ENCODE measurements at places on chromosomes 2 and 18.

DNA sequence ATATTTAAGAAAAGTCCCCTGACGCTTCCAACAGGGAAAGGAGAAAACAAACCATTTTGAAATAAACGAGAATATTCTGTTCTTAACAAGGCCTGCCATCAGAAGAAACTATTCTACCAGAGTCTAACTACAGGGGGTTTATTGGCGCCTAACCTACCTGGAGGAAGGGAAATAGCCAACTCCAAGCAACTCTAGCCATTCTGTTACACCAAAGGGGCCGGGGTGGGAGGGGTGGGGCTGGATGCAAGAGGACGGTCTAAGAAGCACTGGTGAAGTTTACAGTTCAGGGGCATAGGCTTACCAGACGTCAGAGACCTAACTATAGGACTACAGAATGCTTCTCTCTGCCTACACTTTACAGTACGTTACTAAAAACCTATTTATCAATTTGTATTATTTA lies 60.5 kb upstream of the GALNT5 start:
- no peak for DNase-seq

GRCh38 chr2:88099798-88100488 lies 27.9 kb downstream of the FABP1 start:
- DNase-seq = peak; percentile 62

DNA sequence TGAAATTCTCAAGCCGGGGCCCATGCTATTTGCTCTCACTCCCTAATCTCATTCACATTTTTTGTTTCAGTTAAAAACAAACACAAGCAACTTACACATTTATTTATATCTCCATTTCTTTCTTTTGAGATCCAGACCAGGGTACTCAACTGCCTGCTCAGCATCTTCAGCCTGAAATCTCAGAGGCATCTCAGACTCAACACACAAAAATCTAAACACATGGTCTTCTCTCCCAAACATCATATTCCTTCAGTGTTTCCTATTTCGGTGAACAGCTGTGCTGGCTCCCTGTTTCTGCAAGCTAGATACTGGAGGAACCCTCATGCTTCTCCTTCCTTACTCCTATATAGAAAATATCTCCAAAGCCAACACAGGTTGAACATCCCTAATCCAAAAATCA lies 11.3 kb upstream of the RTTN start:
- no peak for DNase-seq

DNA sequence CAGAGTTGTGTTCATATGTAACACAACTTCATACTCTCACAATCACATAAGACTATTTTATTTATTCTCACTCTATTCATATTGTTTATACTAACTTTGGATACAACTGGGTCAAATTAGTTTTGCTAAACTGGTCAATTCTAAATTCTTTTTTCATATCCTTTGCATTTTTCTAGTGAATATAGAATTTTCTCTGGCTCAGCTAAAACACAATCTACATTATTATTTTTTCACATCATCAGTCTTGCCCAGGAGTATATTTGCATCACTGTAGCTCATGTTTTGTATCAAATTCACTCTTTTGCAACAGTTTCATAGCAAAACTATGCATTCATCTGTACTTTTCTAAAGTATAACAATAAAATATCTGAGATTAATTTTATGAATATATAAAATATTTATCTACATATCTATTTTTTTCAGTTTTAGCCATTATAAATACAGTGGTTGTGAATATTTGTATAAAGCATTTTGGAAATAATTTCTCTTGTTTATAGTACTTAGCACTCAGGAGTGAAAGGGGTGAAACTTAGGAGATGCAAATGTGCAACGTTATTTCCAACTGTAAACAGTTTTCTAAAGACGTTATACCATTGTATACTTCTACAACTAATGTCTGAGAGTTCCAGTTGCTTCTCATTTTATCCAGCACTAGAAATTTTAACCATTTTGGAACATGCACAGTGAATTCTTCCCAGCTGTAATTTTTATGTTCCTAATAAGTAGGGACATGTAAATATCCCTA lies 854.6 kb downstream of the CBLN2 start:
- DNase-seq = no peak

DNA sequence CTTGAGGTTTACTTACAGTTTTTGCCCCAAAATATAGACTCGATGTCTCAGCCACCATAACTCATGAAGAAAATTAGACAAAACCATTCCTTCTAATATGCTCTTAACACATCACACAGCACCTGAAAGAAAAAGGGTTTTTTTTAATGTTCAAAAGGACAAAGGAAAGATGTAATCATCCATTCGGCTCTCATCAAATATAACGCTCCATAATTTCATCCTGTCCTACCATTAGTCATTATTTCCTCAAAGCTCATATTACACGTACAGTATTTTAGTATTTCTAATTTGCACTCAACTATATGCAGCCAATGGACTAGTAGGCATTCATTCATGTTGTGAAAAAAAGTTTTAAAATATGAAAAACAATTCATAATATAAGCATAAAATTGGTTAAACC lies 24.8 kb downstream of the ESCO1 start:
- no peak for DNase-seq

- peak; percentile 95 for DNase-seq
Measured at GRCh38 chr2:43075811-43076585, 150.4 kb downstream of the ZFP36L2 start.

DNA sequence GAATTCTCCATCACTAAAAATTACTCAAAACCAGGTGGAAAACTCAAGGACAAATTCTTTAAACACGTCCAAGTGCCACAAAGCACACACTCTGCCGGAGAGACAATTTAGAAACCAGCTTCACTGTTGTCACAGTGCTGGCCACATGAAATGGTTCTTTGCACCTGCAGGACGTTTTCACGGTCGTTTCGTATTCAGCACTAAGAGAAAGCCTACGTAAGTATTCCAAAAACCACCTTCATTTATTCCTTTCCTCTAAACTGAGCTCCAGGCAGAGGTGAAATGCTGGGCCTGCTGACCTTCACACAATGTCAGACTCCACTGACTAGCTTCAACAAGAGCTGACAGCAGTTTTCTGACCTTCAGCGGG lies 680 bp downstream of the ATP5F1A start:
- no peak for DNase-seq

- peak; percentile 46 for DNase-seq
Measured at GRCh38 chr18:22691946-22692710, 241.0 kb upstream of the RBBP8 start.

DNA sequence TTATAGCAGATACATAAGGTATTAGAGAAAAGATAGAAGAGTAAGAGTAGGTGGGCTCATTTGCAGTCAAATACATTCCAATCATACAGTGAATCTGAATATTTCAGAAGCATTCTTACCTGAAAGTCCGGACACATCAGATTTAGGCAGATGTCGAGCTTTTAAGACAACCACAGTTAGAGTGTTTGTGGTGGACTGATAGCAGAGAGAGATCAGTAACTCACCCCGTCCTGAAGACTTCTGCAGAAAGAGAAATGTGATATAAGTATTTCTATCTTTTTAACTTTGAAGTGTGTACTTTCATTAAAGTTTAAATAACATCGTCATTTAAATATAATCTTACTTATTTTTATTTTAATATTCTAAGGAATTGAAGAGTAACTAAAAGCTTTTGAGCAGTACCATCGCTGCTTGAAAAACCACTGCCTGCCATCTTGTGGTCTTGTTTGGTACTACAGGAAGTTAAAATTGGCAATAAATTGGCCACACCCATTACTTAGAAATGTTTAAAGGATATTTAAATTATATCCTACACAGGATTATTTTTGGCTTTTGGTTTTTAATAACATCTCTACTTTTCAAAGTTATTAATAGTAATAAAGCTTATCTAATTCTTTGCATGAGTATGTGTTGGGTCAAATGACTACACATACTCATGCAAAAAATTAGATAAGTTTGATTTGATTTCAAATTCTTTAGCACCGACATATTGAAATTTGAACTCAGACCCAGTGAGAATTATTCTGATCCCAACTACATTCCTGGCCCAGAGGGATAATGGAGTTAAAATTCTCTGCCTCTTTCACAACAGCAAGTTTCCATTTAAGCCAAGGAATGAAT lies 5.5 kb downstream of the SYT4 start:
- peak; percentile 6 for DNase-seq

GRCh38 chr2:222598611-222599010 lies 57.3 kb downstream of the FARSB start:
- no peak for DNase-seq

DNA sequence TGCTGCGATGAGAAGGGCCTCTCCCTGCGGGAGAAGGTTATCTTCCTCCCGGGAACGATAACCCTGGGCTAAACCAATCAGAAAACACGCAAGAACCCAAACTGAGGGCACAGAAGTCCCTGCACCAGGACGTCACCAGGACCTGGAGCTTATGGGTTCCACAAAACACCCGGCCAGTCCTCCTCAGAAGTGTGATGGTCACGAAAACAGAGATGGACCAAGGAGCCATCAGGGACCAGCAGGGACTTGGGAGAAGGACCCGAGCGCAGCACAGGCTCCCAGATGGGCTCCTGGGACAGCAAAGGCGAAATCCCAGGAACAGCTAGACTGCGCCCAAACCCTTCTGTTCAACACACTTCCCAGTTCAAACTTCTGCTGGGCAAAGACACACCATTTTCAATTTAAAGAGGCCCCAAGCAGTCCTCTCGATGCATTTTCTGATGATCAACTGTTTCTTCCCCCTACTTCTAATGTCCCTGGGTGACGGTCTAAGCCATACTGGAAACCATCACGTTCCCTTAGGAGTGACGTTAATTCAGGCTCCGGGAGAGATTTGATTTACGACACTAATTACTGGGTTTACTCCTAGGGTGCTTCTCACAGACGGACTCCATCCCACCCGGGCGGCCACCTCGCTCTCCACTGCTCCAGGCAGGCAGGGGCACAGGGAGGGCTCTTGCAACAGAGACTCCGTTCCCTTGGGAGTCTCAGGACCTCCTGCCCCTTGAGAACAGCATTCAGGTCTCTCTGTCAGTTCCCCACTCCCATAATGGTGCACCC lies 29.2 kb downstream of the ZNF516 start:
- no peak for DNase-seq

DNA sequence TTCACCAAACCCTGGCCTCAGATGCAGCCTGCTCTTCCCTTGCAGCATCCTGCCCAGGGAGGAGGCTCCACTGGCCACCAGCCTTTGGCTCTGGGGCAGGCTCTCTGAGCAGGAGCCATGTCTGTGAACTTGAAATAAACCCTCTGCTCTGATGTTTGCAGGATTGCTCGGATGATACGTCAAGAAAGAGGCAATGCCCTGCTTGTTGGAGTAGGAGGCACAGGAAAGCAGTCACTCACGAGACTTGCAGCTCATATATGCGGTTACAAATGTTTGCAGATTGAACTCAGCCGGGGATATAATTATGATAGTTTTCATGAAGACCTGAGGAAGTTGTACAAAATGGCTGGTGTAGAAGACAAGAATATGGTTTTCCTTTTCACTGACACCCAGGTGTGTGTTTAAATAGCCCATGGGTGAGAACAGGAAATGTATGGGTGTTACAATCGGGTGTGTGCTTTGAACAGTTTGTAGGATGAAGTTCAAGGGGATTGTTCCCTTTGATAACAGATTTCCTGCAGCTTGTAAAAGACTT lies 177.9 kb downstream of the DNAH6 start:
- no peak for DNase-seq

DNA sequence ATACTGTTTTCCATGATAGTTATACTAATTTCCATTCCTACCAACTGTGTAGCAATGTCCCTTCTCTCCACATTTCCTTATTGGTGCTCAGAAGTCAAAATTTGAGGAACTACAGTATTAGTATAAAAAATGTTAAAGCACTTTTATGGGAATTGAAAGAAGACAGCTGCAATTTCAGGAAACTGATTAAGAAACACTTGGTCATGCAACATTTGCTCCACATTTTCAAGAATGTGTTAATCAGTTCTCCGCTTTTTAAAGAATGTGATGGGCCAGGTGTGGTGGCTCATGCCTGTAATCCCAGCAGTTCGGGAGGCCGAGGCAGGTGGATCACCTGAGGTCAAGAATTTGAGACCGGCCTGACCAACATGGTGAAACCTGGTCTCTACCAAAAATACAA lies 33.6 kb upstream of the MGAT4A start:
- DNase-seq = no peak

GRCh38 chr2:175730050-175730449 lies 272.0 kb downstream of the LNPK start:
- DNase-seq = no peak

GRCh38 chr2:133848111-133848649 lies 279.9 kb upstream of the NCKAP5 start:
- DNase-seq = no peak

DNA sequence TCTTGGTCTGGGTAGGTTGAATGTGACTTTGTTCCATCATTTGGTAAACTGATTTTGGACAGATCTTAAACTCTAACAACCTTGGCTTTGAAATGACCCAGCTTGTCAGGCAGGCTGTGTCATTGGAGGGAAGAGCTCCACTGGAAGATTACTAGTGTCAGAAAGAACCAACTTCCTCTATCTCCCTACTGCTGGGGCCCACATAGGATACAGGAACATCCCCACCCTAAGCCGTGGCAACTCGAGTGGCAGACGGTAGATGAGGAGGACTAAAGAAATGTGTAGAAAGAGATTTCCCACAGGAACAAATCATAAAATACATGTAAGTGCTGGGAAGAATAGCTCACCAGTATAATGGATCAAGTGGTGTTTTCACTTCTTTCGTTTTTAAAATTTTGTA lies 4.3 kb upstream of the G6PC2 start:
- no peak for DNase-seq

GRCh38 chr2:12484536-12485115 lies 232.1 kb upstream of the TRIB2 start:
- DNase-seq = no peak

GRCh38 chr2:120907822-120908221 lies 172.2 kb downstream of the GLI2 start:
- no peak for DNase-seq

GRCh38 chr2:40339026-40339425 lies 112.9 kb downstream of the SLC8A1 start:
- no peak for DNase-seq

DNA sequence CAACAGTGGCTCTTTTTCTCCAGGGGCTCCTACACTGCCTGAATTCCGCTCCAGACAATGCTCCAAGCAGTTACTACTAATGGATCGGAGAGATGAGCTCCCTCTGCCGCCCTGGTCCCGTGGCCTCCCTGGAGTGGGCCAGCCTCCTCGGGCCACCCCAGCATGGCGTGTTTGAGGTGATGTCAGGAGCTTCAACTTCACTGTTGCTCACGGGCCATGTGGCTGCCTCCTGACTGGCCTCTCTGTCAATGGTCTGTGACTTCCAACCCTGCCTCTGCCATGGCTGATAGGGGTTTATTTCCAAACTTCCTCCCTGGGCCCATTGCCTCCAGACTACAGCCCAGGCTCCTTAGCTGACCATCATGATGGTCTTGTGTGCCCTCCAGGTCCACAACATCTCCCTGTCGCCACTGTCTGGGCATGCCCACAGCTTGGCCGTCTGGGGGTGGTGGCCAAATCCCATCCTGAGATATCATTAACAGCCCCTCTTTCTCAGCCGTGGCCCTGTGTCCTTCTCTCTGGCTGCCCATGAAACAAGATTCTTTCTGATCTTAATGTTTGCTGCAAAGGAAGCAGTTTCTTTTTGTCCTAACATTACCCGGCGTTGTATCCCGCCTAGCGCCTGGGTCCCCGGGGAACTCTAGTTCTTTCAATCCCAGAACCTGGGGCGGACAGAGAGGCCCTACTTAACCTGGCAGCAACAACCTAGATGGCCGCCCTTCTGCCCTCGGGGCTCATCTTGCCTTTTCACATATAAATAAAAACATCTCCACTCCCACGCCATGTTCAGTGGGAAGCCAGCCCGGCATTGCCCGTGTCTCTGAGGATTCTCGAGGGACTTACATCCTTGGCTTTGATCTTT lies 38.1 kb downstream of the ATOH8 start:
- DNase-seq = no peak
